ENCODE measurements at places on chromosomes 2 and 18.
A peak's percentile ranks its signal among the peaks of the same experiment; 100 is the strongest.

DNA sequence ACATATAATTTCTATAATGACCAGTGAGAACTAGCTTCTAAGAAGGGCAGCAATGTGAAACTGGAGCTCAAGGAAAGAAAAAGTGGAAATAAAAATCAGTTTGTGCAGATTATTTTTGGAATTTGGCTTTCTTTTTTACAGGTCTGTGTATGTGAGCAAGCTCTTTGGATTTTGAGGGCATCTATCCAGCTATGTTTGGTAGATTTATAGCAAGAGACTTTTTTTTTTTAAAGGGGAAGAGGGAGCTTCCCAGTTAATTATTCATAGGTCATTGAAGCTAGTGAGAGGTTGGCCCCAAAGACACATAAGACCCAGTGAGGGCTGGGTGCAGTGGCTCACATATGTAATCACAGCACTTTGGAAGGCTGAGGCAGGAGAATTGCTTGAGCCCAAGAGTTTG, 24.0 kb upstream of the COLEC12 start:
- DNase-seq, result no peak

DNA sequence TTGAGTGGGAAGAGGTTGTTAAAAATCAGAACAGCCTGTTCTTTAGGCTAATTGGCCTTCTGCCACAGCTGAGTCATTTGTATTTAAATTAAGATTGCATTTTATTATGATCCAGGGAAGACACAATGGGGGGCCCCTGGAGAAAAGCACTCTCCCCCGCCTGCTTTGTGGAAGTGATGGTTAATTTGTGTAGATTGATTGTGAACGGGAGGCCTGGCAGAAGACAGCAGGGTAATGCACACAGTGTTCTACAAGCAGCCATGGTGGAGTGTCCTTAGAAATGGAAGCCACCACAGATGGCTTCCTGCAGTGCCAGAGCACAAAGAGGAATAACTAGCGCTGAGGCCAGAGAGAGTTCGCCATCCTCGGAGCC, 19.6 kb downstream of the RAMP1 start:
- DNase-seq, result no peak

DNA sequence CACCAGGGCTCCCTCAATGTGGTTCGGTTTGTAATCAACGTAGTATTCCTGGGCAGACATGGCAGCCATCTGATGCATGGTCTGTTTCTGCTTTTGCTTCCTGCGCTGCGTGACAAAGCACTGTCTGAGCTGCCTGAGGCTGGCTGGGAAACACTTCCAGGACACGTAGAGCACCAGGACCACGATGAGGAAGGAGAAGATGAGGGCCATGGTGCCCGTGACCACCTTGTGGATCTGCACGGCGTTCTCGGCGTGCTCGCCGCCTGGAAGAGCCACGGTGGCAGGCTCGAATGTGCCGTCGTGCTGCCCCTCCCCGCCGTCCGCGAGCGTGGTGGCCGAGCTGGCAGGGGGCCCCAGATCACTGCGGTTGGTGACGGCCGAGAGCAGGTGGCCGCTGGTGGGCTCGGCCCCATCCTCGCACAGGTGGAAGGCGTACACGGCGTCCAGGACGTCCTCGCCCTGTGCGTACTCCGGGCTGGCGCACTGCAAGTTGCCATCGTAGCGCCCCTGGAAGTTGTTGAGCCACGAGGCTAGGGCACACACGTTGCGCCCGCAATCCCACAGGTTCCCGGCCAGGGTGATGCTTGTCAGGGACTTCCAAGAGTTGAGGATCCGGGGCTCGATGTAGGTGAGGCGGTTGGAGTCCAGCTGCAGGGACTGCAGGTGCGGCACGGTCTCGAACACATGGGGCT, 2.1 kb downstream of the LRRTM1 start:
- no peak for DNase-seq

- no peak for DNase-seq
These were observed at the start of gene MYO1B for GRCh38 chr2:191245046-191245868. TSS of gene MYO1B (plus strand) at chr2:191245404. CDS start at chr2:191276896, 31,492 bp downstream.

- no peak for DNase-seq
These were observed 20.8 kb downstream of the KIF1A start for GRCh38 chr2:240799033-240799820.

DNA sequence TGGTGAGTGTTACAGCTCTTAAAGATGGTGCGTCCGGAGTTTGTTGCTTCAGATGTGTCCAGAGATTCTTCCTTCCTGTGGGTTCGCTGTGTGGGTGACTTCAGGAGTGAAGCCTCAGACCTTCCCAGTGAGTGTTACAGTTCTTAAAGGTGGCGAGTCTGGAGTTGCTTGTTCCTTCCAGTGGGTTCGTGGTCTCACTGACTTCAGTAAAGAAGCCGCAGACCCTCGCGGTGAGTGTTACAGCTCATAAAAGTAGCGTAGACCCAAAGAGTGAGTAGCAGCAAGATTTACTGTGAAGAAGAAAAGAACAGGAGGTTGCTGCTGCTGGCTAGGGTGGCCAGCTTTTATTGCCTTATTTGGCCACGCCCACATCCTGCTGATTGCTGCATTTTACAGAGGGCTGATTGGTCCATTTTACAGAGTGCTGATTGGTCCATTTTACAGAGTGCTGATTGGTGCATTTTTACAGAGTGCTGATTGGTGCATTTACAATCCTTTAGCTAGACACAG, 34.0 kb upstream of the SPTBN1 start:
- DNase-seq, result no peak

- no peak for DNase-seq
These were observed 38.2 kb upstream of the MGAT4A start for GRCh38 chr2:98769114-98769476.

- DNase-seq, result no peak
These were observed 70.4 kb downstream of the ZNF521 start for GRCh38 chr18:25281556-25281955.

DNA sequence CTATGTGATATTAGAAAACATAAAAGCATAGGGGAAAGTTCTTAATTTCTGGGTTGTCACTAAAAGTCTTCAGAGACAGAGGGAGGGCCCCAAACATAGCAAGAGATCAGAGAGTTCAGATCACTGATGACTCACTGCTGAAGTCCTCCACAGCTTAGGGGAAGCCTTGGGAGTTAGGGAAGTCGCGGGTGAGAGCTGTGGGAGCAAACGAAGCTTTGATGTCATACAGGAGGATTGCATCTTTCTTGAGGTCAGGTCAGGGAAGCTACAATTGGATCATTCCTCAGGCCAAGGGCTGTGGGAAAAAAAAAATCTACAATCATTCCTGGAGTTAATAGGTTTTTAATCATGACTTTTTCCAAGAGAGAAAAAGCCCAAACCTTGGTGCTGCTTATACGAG, 96.2 kb downstream of the COPS8 start:
- peak; percentile 85 for DNase-seq

DNA sequence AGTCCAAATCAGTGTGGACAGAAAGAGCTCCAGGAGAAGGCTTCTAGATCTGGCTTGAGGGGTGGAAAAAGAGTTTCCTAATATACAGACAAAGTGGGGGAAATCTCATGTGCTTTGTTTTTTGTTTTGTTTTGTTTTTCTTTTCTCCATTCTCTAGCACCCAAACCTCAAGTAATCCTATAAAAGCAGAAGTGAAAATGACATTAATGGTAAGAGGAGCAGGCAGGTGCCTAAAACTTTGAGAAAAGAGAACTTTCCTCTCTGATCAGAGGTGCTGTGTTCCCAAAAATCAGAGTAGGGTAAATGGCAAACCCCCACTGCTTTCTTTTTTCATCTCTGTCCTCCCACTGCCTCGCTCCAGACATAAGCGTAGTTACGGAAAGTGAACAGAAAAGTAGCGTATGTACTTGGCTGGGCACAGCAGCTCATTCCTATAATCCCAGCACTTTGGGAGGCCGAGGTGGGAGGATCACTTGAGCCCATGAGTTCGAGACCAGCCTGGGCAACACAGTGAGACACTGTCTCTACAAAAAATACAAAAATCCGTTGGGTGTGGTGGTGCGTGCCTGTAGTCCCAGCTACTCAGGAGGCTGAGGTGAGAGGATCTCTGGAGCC, 77.8 kb downstream of the FAM161A start:
- no peak for DNase-seq

- DNase-seq, result peak; percentile 89
These were observed 118.5 kb downstream of the NRP2 start for GRCh38 chr2:205800773-205801172.

DNA sequence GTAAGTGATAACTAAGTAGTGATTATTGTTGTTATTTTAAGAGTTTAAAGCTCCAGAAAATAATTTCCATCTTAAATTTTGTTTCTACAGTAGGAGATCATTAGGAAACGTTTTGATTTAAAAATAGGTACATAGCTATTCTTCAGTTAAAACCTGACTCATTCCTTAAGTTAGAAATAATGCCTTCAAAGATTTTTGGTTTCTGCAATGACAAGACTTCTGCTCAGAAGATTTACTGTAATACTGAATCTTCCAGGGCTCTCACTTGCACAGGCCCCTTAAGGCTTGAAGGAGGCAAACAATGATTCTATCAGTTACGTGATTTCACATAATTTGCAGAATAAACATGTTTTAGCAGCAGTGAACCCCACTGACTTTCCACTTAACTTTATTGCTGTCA, 333.7 kb downstream of the RAD51AP2 start:
- DNase-seq, result no peak

DNA sequence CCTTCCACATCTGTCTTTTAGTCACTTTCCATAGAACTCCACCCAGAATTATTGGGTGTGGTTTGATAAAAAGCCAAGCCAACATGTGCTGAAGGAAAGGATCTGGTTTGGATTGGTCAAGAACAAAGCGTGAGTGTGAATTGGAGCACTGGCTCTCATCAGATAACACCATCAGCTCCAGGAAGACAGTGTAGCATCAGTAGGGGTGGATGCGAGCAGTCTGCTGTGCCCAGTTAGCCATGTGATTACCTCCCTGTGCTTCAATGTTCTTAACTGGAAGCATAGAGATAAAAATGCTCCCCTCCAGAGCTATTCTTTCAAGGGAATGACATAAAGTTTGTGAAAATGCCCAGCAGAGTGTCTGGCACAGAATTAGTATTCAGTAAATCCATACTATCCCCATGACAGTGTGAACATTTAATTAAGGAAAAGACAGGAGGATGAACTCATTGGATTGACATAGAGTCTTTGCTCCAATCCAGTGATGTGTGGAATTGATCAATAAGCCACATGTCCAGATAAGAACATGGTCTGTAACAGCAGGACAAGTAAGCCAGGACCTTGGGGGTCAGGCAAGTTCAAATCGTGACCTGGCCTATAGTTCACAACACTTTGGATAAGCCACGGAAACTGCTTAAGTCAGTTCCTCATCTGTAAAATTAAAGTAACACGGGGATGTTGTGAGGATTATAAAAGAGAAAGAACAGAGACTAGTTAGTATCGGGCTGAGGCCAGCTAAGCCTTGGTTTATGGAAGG, 68.0 kb downstream of the FAM124B start:
- DNase-seq, result no peak

DNA sequence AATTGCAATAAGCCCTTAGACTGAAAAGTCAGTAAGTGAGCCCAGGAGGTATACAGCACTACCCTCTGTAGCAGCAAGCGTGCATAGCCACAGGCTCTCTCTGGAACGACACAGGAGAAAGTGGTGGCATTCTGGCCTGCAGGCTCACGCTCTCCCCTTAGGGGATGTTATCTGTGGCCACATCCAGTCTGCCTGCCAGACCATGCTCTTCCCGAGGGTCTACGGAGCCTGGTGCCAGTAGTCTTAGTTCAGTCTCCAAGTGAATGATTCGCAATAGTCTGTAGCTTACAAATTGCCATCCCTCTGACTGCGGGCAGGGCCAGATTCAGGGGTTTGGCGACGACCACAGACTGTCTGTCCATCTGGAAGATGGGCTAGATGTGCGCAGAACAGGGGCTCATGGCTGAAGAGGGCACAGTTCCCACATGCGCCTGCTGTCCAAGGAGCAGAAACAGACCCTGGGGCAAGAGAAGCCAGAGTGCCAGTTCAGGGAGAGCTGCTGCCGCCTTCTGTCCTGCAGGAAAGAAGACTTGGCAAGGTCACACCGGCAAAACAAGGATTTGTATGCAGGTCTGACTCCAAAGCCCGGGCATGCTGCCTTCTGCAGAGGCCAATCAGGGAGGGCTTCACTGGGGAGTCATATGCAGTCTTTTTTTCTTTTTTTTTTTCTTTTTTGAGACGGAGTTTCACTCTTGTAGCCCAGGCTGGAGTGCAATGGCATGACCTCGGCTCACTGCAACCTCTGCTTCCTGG, 3.5 kb upstream of the KLF11 start:
- no peak for DNase-seq

DNA sequence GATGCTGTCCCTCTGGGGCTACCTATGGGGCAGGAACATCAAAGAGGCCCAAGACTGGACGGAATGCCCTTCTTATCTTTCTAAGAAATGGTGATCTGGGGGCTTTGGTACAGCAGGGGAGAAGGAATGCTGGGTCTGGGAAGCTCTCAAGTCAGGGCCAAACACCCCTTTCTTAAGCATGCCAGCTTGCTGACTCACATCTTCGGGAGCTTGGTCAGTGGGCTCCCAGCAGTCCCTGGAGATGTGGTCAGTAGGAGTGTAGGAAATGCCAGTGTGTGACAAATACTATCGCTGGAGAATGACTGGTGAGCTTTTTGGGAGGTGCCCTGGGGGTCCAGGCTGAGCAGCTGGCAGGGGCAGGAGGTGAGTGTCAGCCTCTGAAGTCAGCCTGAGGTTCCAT, 105.0 kb upstream of the CDC42EP3 start:
- no peak for DNase-seq

DNA sequence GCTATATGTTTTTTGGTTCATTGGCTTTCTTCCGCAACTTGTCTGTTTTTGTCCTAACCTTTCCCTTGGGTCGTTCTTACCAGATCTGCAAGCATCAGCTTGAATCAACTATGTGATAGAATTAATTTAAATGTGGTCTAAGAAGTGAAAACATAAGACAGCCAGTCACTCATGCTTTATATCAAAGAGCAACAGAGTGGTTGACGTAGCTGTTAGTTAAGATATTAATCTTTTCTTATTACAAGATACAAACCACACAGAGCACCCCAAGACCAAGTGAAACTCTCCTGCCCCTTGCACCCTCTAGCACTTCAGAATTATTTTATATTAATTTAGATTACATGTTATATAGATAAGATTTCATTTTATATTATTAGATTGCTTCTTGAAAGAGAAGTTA, 15.2 kb downstream of the IL18RAP start:
- no peak for DNase-seq
